Muscle of leg (tissue), 16 donors: ENCODE measurements at places on chromosomes 6 and 20. TPM values are rescaled to one million over a fixed set of nuclear protein-coding genes. Genes with fewer than 3 reads are reported as not detected.

XPO5 gene
- 21.5 TPM for polyA plus RNA-seq

TBX18 gene
- 24.9 TPM for polyA plus RNA-seq

SLC4A11 gene
- polyA plus RNA-seq, result 1.7 TPM

ZSCAN26 gene
- polyA plus RNA-seq, result 19.6 TPM

TMEM200A gene
- polyA plus RNA-seq, result 13.3 TPM

CYP39A1 gene
- 2.1 TPM for polyA plus RNA-seq

LPA gene
- not detected for polyA plus RNA-seq

ARFGEF3 gene
- 0.62 TPM for polyA plus RNA-seq

HRH3 gene
- 1.3 TPM for polyA plus RNA-seq

HLA-DPA1 gene
- 14.6 TPM for polyA plus RNA-seq

EPHA7 gene
- 6.5 TPM for polyA plus RNA-seq

ZGPAT gene
- 14.9 TPM for polyA plus RNA-seq

ARFRP1 gene
- 29.3 TPM for polyA plus RNA-seq

SLC35D3 gene
- polyA plus RNA-seq, result not detected
